CD4-positive, alpha-beta T cell treated with Interleukin-21 for 1 hour (primary cell): ENCODE measurements at places on chromosomes 16 and 17.

DNA sequence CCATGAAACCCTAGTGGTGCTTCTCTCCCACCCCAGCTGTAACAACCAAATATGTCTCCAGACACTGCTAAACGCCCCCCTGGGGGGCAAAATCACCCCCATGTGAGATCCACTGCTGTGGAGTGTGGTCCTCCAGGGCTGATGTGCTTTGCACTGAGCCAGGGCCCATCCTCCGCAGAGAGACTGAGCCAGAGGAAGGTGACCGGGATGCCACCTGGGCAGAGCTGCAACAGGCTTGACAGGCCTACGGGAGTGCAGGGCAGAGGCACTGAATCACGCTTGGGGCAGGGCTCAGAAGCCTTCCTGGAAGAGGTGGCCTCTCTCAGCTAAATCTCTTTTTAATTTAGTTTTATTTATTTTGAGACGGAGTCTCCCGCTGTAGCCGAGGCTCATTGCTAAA is 4.4 kb downstream of the GJD3 start:
- no peak for DNase-seq

DNA sequence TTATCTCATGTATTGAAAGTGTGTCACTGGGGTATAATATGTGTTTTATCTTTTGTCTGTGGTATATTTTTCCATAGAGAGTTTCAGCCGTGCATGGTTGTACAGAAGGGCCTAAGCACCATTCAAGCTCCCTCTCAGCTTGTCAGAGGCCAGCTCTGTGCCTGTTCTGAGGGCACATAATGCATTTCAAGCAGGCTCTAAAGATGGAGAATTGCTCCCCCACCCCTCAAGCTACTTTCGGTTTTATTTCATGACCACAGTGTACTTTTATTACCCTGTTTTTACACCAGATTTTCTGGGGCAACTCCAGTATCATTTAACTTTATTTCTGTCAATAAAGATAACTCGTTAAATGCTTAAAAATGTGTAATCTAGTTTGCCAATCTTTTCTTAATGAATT is 131.7 kb downstream of the SHISA6 start:
- no peak for DNase-seq

DNA sequence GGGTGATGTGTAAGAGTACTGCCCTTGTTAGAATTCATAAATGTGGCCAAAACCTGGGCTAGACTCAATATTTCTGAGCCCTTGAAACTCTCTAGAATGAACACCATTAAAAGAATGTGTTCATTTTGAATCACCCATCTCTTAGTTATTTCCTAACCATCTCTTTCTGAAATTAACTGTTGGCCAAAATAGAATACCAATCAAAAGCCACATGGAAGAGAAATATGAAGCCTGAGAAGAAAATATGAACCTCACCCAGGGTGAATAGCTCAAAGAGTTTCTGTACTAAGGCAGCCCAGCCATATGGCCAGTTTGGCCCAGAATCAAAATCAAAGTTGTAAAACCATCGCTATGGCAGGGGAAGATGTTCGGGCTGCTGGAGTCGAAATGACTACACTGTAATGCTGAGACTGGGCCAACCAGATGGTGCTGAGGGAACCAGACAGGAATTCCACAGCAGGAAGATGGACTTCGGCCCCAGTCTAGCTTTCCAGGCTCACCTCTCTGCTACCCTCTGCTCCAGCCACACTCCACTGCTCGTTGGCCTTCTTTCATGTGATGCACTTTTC is 154.3 kb upstream of the ZFHX3 start:
- DNase-seq: no peak

GRCh38 chr16:83633286-83633685 is 174.5 kb upstream of the HSBP1 start:
- DNase-seq: no peak

GRCh38 chr16:78584213-78584860 is 484.9 kb downstream of the WWOX start:
- no peak for DNase-seq
